Activated CD4-positive, CD25-positive, alpha-beta regulatory T cell treated with anti-CD3 and anti-CD28 coated beads, Interleukin-2, amount 50 U/mL, for 72 hours (primary cell): ENCODE measurements at places on chromosomes 13 and 19.
A peak's percentile ranks its signal among the peaks of the same experiment; 100 is the strongest.

- DNase-seq: no peak
Measured at GRCh38 chr19:56942756-56943155, 102.2 kb upstream of the PEG3 start.

- no peak for DNase-seq
Measured at GRCh38 chr13:89324582-89324981, 1653.4 kb downstream of the SLITRK5 start.

GRCh38 chr13:94656766-94657165, 55.1 kb downstream of the GPR180 start:
- DNase-seq: no peak

DNA sequence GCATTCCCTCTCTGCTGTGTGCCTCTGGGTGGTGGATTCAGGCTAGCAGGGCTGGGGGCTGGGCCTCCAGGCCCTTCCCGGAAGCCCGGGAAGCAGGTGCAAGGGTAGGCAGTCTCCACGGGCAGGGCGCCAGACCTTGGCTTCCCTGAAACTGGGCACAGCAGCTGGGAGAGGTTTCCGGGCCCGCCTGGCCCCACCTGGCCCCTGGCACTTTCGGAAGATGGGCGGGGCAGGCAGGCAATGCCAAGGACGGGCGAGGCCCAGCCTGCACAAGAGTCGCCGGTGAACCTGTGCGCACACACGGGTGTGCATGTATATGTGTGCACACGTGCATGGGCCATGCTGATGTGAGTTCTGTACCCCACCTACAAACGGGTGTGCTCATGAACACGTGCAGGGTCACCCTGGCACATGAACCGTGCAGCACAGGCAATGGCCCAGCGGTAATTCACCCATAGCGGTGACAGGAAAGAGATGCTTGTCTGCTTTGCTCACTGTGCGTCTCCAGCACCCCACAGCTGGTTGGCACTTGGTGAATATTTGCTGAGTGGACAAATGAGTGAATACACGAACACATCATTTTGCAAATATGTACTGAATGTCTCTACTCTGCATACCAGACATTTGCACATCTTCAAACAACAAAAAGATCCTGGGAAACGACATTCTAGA, 15.3 kb downstream of the GADD45B start:
- no peak for DNase-seq

DNA sequence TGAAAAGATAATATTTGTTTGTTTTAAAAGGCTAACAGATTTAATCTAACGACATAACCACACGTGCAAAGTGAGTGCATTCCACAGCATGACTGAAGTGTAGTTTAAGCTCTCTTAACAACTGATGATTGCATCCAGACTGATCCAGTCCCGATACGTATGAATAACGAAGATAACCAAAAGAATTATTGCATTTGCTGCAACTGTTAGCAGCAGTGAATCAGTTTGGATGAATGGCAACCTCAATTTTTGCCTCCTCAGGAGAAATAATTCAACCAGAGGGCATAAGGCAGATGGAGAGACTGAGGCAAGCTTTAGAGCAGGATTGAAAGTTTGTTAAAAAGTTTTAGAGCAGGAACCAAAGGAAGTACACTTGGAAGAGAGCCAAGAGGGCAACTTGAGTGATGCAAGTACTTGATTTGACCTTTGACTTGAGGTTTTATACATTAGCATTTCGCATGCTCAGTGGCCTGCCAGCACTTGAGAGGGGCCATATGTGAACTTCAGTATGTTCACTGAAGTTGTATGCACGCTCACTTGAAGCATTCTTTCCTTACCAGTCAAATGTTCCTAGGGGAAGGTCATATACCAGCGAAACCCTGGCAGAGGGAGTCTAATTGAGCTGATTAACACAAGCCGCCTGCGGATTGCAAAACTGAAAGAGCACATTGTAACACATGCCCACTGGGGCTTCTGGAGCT, 835.0 kb upstream of the PCDH20 start:
- no peak for DNase-seq

- DNase-seq: peak; percentile 43
Measured at GRCh38 chr19:10271543-10272086, 695 bp downstream of the ICAM1 start.

GRCh38 chr19:47608969-47609905, at the start of gene BICRA:
BICRA (plus strand) TSS chr19:47609134; CDS start chr19:47673575, 64,441 bp downstream.
- DNase-seq: peak; percentile 86

- no peak for DNase-seq
Measured at GRCh38 chr19:44576843-44577565, 36.4 kb upstream of the IGSF23 start.

DNA sequence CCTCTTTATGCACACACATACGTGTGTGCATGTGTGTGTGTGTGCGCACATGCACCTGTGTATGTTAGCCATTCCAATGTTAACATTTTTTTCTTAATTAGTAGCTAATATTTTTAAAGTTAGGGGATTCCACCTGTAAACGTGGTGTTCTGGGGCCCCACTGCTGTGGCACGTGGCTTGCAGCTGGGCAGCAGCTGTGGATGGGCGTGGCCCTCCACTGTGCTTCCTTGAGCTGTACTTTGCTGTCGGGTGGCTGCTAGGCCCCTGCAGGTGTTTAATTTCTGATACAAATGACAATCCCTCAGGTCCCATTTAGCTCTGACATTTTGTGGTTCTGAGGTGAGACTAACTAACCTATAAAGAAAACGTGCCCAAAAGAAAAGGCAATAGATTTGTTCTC, 58.9 kb upstream of the GJB6 start:
- no peak for DNase-seq

DNA sequence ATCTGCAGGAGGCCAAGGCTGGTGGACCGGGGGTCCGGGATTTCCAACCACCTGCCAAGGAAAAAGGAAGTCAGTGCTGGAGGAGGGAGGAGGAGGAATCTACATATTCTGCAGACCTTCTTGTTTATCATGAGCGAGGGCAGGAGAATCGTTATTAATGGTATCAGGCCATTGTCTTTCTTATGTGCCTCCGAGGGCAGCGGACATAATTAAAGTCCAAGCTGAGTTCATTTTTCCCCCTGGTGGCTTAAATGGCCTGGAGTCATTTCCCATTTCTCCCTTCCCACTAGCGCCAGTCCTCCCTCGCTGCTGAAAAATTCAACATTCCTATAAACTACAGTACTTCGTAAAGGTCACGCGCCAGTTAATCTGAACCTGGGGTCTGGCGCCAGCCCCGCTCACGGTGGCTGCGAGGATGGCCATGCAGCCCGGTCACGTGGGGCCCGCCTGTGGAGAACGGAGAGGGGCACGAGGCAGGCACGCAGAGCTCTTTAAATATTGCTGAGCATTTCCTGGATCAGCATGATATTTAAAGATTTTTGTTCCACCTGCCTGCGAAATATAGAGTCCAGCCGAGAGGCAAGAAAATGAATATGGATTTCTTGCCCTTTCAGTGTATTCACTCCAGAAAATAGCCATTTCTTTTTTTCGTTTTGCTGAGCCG, 85.2 kb upstream of the PCDH8 start:
- DNase-seq: no peak

GRCh38 chr19:7850945-7851622, 21.1 kb downstream of the EVI5L start:
- no peak for DNase-seq

GRCh38 chr13:113740661-113741060, 18.4 kb upstream of the TMEM255B start:
- no peak for DNase-seq
